Stimulated activated CD8-positive, alpha-beta memory T cell treated with anti-CD3 and anti-CD28 coated beads, Interleukin-15, amount 100 ng/mL, for 48 hours (primary cell): ENCODE measurements at places on chromosomes 13 and 19.

DNA sequence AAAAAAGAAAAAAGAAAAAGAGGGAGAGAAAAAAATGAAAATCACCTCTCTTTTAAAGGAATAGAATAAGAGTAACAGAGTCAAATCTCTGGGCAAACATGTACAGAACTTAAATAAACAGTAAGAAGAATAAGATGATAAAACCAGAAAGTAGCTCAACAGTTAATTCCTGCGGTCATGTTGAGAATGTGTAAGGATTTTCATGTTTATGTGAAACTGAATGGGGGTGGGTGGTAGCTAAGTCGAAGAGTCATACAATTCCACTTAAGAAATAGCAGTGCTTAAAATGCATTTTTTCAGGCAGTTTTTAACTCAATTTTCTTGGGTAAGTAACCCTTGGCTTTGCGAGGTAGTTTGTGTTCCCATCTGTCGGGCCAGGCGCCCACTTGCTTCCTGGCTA lies 60.9 kb downstream of the PEX11G start:
- DNase-seq: no peak

DNA sequence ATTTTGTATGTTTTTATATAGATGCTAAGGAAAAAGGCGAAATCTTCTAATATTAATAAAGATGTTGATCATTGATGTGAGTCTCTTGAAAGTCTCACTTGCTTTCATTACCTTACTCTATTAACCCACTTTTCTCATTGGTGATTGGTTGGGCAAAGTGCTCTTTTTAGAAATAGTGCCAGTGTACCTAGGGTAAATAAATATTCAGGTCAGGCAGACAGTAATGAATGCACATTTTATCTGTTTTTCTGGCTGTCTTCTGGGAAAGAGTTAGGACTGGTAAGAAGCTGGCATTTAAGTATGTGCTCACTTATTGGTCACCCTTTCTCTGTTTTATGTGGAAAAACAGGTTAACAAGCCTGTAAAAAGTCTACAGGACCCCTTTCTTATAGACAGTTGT lies 11.2 kb downstream of the SERP2 start:
- no peak for DNase-seq

GRCh38 chr13:99385940-99386339 lies 78.7 kb upstream of the GPR183 start:
- no peak for DNase-seq

DNA sequence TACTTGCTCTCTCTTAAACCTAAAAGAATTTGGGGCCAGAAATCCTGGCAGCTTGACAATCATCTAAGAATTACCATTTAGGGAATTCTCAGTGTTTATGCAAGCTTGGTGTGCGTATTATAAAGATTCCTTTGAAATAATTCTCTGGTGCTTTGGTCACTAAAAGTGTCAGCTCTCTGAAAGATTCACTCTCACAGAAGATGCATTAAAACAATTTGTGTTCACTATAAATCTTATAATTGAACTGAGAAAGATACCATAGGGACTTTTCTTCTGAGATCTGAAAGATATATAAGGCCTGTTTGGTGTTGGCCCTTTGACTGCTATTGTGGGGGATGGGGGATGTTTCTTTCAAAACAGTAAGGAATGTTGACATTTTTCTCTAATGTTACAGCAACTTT lies 27.3 kb downstream of the EPSTI1 start:
- DNase-seq: no peak

DNA sequence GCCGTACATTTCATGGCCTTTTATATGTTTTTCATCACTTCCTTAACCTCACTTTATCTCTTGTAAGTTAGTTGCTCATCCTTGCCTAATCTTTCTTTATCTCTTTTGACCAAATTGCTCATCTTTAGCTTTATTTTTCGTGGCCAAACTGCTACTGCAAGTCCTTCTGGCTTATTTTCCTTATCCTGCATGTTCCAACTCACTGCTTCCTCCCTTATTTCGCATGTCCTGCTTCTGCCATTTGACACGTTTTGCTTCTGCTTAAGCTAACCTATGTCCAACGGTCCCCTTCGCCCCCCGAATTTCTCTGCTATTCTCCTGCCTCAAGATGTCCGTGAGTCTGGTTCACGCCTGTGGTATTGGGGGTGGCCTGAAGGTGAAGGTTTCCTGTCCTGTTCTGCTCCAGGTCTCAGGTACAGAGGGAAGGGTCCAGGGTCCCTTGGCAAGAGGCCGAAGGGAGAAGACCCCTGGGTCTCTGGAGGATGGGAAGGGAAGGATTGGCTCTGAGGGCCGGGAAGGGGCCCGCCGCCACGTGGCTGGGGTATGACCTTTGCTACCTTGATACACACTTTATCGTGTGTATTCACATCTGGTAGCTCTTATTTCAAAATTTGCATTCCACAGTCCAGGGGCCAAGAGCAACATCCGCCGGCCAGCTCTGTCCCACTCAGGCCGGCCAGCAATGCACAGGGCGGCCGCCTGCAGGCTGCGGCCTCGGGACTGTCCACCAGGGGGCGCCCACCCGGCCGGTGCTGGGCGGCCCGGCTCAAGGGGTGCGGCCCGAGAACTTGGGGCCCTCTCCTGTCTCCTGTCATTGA lies 2.9 kb upstream of the C19orf85 start:
- no peak for DNase-seq

DNA sequence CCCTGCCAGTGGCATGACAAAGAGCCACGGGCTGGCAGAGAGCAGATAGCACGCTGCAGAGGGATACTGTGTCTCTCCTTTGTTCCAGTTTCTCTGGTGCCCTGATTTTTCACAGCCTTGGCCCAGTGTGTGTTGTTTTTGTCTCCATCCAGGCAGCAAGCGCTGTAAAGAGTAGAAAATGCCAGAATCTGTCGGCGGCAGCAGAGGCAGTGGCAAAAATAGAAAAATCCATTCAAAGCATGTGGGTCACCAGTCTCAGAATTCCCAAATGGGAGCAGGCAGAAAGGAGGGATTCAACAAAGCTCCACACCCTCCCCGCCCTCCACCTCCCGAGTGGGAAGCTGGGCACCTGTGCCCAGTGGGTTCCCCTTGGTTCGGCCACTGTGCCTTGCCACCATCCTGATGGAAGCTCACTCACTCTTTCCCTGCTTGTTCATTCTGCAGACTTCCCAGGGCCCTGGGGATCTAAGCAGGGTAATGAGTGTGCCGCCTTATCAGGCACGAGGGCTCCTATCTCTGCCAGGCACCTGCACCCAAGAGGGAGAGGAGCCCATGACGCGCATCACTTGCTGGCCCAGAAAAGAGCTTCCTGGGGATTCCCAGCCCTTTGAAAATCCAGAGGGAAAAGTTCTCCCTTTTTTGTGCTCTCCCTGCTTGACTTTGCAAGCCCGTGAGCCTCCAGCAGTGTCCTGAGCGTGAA lies 416.9 kb downstream of the IRS2 start:
- DNase-seq: no peak

DNA sequence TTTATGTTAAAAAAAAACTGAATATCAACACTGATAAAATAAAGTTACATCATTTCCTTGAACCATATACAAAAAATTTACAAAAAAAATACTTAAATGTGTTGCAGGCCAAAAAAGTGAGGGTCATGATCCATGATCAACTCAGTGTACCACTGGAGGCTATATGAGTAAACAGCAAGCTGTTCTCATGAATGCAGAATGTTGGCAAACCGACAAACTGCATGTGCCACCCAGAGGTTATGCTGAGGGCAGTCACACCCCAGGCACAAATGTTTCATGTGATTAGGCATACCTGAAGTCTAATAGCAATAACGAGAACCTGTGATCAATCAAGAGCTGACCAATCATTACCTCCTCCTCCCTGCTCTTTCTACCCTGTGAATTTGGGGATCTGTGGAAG lies 91.9 kb downstream of the ZNF431 start:
- DNase-seq: no peak

GRCh38 chr13:61751039-61751438 lies 335.4 kb upstream of the PCDH20 start:
- no peak for DNase-seq

- DNase-seq: no peak
Observed at GRCh38 chr13:65339241-65339640, 1890.9 kb downstream of the PCDH9 start.

- no peak for DNase-seq
Observed at GRCh38 chr19:19704836-19705235, 28.1 kb downstream of the ZNF14 start.

- DNase-seq: no peak
Observed at GRCh38 chr19:40705950-40706619, 10.6 kb downstream of the COQ8B start.

DNA sequence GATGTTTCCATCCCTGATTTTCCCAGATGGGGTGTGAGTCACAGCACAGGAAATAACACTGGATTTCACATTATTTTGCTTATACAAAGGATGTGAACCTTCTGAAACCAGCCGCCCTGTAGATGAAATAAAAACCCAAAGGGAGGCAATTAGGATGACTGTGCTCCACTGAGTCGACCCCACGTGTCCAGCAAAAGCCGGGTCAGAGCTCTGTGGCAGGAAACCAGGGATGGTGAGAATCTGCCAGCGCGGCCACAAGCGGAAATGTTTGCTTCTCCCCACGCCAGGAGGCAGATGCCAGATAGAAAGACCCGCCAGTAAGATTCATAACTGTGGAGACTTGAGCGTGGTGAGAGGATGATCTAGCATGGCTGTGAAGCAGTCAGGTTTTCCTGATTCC lies 764.4 kb downstream of the LIG4 start:
- DNase-seq: no peak

GRCh38 chr13:40981361-40981760 lies 37.8 kb downstream of the ELF1 start:
- DNase-seq: no peak

- DNase-seq: no peak
Observed at GRCh38 chr13:74040200-74040599, 94.0 kb downstream of the KLF12 start.

GRCh38 chr19:32339988-32340874 lies 5.2 kb upstream of the ZNF507 start:
- DNase-seq: no peak

- DNase-seq: no peak
Observed at GRCh38 chr13:98390086-98390715, 186.7 kb downstream of the STK24 start.

DNA sequence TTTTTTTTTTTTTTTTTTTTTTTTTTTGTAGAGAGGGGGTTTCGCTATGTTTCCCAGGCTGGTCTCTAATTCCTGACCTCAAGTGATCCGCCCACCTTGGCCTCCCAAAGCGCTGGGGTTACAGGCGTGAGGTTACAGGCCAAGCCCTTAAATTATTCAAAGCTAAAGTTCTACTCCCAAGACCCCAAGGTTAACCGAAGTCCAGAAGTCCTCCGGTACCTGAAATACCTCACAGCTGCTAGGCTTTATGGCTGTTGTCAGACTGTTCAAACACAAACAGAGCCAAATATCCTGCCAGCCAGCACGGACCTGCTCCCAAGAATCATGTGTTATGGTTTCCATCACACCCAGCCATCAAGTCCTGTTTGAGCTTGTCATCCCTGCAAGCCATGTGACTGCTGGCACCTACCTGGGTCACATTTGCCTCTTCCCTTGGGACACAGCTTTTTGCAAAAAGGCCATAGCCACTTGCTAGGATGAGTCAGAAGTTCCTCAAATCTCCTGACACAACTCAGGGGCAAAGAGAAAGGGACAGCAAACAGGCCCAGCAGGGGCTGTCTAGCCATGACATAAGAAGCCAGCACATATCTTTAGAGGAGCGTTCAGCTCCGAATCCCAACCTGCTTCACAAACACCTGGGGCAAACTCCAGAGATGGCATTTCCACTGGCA lies 129.9 kb downstream of the FOXO1 start:
- DNase-seq: no peak

DNA sequence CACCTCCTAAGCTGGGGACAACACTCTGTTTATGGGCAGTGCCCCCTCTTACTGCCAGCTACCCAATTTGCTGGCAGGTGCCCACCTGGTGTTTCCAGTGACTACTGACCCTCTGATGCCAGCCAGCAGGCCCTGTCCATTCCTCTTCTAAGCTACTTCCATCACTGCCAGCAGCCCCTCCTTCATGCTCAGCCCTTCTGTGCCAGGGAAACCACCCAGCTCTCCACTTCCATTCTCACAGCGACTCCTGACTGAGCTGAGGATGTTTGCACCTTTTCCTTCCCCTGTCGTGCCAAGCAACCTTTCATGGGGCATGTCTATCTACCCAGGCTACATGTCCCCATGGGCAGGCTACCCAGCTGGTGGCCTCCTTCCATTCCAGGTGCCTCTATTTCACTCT lies 24.0 kb upstream of the ZNF492 start:
- no peak for DNase-seq

- DNase-seq: no peak
Observed at GRCh38 chr19:39555883-39556282, 15.9 kb upstream of the EID2 start.

DNA sequence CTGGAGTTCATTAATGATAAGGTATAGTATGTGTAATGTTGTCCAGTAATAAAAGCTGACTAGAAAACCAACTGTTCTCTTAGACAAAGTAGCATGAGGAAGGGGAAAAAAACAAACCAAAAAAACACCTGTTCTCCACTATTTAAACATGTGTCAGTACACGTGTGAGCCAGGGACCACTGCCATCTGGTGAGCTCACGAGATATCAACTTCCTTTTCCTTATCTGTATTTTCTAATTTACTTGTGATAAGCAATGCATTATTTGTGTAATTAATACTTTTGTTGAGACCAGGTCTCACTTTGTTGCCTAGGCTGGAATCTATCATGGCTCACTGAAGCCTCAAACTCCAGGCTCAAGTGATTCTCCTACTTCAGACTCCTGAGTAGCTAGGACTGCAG lies 4.3 kb upstream of the SIX5 start:
- DNase-seq: no peak

DNA sequence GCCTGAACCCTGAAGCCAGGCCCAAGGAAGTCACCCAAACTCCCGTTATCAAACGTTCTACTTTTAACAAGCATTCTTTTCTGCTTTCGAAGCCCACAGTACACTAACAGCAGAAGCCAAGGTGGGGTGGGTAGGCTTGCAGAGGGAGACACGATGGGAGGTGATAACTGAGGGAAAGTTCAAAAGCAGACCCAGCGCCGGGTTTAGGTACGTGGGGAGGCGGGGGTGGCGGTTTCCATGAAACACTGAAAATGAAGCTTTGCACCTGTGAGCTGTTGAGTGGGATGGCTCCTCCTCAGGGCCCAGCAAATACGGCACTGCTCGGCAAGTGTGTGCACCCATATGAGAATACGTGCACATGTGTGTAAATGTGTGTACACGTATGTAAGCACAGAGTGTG lies 49.8 kb downstream of the KLF2 start:
- DNase-seq: no peak

DNA sequence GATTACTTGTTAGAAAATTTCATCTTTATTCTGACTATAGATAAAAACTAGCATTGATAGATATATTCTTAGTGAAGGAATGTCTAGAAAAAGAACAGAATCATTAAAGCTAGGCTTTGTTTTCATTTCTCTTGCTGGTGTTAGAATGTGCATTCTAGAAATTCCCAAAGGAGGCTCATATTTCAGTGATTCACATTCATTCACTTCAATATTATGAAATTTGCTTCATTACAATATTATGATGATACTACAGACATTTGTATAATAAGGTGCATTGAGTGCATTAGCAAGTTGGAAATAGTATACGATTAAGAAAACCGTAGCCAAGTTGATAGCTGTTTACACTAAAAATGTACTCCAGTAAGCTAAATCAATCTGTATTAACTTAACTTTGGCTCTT lies 70.7 kb upstream of the MYCBP2 start:
- no peak for DNase-seq
